Activated T-helper 9 cell treated with anti-CD3 and anti-CD28 coated beads, Interleukin-2, amount 50 U/mL, for 16 hours (primary cell): ENCODE measurements at places on chromosomes 1 and 21.

GRCh38 chr1:22789356-22789994, 78.8 kb downstream of the EPHB2 start:
- no peak for DNase-seq

DNA sequence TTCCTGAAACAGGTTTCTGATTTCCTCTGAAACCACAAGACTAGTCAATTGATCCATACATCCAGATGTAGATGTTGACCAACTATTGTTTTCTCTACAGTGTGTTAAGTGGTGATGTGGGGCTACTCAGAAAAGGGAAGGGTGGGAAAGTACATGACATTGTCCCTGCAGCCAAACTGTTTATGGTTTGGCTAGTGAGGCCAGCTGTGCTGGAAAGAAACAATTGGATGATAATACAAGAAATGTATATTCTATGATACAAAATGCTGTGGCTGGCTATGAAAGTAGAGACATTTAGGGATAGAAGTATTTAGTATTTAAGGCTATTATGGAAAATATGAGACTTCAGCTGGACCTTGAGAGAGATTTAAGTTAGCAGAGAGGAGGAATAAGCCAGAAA, 244.5 kb downstream of the ADGRL2 start:
- no peak for DNase-seq

DNA sequence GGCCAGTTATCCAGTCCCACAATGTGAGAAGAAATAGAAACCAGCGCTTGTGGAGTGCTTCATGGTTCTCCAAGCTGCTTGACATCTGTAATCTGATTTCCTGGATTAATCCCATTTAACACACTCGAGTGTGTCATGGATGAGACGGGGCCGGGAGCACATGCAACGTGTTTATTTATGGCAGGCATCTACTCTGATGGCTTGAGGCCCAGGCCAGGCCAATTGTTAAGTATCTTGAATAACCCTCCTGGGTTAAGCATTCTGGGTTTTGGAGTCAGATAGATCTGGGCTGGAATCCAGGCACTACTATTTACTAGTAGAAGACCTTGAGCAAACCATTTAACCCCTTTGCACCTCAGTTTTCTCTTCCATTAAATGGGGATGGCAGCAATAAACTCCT, 37.5 kb upstream of the LAPTM5 start:
- DNase-seq, result no peak

GRCh38 chr1:225835856-225836255, 25.9 kb downstream of the EPHX1 start:
- no peak for DNase-seq

GRCh38 chr1:8661185-8662110, 156.0 kb downstream of the RERE start:
- no peak for DNase-seq

GRCh38 chr1:220696863-220697231, 6.7 kb downstream of the C1orf115 start:
- no peak for DNase-seq
